ENCODE measurements at places on chromosomes 7 and 10. TPM values are rescaled to one million over a fixed set of nuclear protein-coding genes. Genes with fewer than 3 reads are reported as not detected.
A peak's percentile ranks its signal among the peaks of the same experiment; 100 is the strongest.

The TAS2R4 gene
- 1.2 TPM for total RNA-seq

DNA sequence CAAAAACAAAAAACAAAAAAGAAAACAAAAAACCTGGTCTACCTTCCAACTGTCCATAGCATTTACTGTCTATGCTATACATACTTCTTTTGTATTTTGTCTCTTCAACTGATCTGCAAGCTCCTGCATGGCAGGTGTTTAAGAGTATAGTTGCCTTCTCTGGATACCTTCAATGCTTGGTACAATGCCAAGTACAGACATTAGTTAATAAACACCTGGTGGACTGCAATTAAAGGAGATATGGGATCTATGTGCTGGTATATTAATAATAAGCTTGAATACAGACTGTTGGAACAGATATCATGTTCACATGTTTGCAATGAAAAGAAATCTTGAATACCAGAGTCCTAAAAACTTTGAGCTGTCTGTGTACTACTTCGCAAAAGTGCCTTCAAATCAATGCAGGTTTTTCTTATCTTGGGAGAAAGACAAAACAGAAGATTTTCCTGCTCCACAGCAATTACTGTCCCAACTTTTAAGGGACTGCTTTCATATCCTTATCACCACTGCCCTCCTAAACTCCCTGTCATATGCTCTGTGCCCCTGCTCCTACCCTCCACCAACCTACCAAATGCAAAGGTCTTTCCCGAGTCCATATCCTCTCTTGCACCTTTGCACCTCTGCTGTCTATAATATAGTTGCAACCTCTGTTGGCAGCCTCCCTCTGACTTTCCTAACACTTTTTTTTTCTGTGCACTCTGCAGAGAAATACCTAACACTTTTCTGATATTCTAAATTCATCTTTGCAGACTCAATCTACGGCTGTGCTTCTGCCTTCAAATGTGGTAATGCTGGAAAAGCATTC lies 85.1 kb downstream of the DNMBP start:
- no peaks in the 10 kb centered on the region for H3K36me3 ChIP-seq
- H3K27me3 ChIP-seq = no peaks in the 10 kb centered on the region
- peaks cover 91% of the 10 kb centered on the region for H3K4me1 ChIP-seq

GRCh38 chr10:124993736-124994451 lies 52.0 kb downstream of the ZRANB1 start:
- no peak overlapping the region for H3K27ac ChIP-seq
- H3K27me3 ChIP-seq = no peaks in the 10 kb centered on the region
- no peak for DNase-seq
- peaks cover 69% of the 10 kb centered on the region for H3K36me3 ChIP-seq
- H3K4me3 ChIP-seq = no peak overlapping the region
- H3K4me1 ChIP-seq = no peaks in the 10 kb centered on the region

The TFEC gene
- total RNA-seq = 0.12 TPM

- H3K27ac ChIP-seq = no peak overlapping the region
- no peaks in the 10 kb centered on the region for H3K36me3 ChIP-seq
- no peak overlapping the region for H3K4me3 ChIP-seq
- DNase-seq = no peak
- H3K4me1 ChIP-seq = no peaks in the 10 kb centered on the region
Measured at GRCh38 chr10:59245686-59246085, 69.2 kb downstream of the PHYHIPL start.

GRCh38 chr7:144622745-144623144 lies 213.1 kb downstream of the TPK1 start:
- H3K36me3 ChIP-seq = no peaks in the 10 kb centered on the region
- no peaks in the 10 kb centered on the region for H3K27me3 ChIP-seq
- no peak for DNase-seq
- H3K4me3 ChIP-seq = no peak overlapping the region
- H3K27ac ChIP-seq = no peak overlapping the region
- no peaks in the 10 kb centered on the region for H3K4me1 ChIP-seq

DNA sequence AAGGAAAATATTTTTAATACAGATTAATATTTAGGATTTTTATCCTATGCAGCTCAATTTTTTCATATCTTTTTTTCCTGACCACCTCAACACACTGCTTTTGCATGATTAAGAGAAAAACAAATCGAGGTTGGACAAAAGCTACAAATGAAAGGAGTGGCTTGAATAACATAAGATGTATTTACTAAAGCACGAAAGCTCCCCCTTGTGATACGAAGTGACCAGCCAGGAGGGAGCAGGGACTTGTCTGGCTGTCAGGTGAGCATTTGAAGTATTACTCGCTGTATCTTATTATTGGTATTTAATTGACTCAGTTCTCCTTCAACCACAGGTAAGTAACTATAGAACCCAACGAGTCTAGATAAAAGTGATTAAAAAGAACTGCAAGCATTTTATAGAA lies 265.2 kb upstream of the PHF14 start:
- no peaks in the 10 kb centered on the region for H3K36me3 ChIP-seq
- no peaks in the 10 kb centered on the region for H3K27me3 ChIP-seq
- H3K4me1 ChIP-seq = no peaks in the 10 kb centered on the region
- peak; percentile 28 for DNase-seq
- no peak overlapping the region for H3K4me3 ChIP-seq
- H3K27ac ChIP-seq = no peak overlapping the region

DNA sequence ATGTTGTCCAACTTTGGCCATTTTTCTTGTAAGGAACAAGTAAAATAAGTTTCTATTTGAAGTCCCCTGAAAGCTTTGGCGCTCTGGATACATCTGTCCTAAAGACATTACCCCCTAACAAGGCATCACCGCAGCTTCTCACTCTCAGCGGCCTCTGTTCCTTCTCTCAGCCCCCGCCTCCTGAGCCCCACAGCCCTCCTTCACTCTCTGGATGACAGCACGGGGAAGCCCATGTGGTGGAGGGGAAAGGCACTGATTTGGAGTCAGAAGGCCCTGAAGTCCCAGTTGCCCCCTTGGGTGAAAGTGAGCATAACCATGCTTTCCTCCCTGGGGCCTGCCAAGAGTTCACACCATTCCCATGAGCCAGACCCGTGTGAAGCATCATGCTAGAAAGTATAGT lies 4.6 kb downstream of the H2BK1 start:
- DNase-seq = no peak
- H3K4me3 ChIP-seq = no peak overlapping the region
- no peaks in the 10 kb centered on the region for H3K4me1 ChIP-seq
- H3K27me3 ChIP-seq = 0 out of 2 replicates have a peak, but pooled peaks cover 6% of the 10 kb centered on the region
- no peak overlapping the region for H3K27ac ChIP-seq

The CUX1 gene
- 68.9 TPM for total RNA-seq
